Pons (tissue), 1 donor: ENCODE measurements at places on chromosomes 2 and 18.

DNA sequence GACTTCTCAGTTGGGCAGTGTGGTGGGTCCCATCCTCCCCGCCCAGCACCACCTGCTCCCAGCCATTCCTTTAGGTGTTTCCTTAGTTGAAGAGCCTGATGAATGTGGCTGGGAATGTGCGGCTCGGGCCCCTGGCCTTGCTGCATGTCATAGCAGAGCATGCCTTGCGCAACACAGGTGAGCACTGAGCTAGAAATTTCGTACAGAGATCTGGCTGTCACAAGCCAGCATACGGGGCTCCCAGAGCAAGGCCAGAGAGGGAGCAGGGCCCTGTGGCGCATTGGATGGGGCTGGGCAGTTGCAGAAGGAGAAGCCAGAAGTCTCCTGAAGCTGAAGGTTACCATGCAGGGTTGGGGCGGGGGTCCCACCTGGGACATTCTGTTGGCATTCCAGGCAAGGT is 129.7 kb downstream of the WDSUB1 start:
- DNase-seq = no peak

DNA sequence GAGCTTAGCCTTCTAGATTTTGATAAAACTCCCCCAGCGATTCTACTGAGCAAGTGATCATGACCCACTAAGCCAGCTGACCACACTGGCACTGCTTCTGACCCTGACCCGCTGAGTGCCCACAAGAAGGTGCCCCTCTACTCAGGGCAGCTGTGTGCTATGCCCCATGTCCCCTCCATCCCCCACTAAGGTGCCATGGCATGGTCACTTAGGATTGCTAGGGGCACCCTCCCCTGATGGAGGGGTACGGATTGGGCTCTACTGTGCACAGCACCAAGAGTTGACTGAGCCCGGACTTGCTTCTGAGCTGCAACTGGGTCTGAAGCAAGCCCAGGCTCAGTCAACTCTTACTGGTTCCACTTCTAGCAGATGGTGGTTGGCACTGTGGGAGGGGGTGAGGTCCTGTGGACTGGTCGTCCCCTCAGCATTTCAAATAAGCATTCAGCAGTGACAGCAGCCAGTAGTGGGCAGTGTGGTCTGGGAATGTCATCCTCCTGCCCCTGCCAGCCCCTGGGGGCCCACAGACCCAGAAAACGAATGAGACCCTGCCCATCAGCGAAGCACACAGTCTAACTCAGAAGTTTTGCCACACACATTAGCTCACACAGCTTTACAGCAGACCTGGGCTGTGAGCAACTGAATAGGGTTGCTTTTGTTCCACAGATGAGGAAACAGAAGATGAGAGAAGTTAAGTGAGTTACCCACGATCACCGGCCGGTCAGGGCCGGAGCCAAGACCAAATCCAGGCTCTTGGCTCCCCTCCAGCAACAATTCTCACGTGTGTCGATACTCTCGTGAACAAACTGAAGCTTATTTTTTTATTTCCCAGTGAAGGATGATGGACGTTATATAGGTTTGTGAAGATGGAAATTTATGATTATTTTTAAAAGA is 52.1 kb upstream of the FOSL2 start:
- DNase-seq = no peak

DNA sequence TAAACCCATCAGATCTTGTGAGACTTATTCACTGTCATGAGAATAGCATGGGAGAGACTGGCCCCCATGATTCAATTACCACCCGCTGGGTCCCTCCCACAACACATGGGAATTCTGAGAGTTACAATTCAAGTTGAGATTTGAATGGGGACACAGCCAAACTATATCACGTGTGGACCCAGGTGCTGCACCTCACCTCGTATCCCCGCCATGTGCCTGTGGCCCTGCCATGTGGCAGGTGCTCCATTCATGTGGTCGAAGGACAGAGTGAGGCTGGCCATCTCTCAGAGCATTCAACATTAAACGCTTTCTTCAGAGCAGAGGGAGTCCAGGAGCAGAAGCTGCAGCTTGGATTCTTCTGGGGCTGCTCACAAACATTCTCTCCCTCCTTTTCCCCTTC is 32.3 kb downstream of the MROH2A start:
- no peak for DNase-seq

DNA sequence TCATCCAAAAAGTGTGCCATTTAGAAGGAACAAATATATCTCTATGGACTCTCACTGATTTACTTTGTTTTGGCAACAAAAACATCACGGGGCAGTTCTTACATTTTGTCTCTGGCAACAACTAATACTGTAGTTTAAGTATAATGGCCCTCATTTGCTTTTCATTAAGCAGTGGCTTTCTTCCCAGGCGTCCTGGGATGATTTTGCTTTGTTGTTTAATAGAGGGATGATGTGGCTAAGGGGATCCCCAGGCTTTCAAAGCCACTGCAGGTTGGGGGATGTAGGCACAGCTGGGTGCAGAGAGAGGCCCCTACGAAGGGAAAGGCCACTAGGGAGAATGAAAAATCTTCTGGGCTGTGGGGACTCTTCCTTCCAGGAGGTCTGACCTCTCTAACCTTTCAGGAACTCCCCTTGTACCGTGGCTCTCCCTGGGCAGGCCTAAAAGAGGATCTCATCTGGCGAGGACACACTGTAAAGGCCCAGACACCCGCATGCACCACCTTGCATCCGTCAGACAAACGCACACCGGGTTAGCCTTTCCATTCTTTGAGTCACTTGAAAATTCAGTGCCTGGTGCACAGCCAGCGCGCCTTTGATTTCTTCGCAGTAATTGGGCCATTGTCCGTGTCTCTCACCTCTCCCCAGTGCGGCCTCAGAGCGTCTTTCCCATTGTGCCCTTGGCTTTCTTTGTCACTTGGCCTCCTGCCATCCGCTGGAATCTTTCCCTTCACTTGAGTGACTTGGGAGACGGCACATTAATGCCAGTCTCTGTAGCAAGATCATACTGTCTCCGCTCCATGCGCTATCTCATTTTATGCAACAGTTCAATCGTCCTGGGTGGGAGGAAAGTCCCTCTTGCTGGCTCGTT is 40.3 kb upstream of the AFF3 start:
- DNase-seq = no peak

- DNase-seq = no peak
Observed at GRCh38 chr2:180443888-180444287, 436.8 kb upstream of the CWC22 start.

GRCh38 chr18:38690626-38691025 is 1125.0 kb upstream of the CELF4 start:
- DNase-seq = no peak

- DNase-seq = no peak
Observed at GRCh38 chr2:224555823-224556366, 29.3 kb downstream of the CUL3 start.

DNA sequence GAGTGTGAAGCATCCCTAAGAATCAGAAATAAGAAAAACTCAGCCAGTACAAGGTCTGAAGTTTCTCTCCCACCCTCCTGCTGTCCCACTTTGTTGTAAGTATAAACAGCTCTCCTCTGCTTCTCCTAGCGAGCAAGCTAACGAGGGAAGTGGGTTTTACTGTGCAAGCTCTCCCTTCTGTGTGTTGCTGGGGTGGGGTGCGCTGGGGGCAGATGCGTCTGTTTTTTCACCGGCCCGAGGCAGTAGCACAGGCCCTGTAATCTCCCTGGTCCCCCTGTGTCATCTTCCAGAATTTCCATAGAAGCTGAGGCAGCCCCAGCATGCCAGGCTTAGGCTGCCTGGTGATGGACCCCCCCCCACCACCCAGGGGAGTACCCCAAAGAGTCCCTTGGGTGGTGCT is 9.4 kb upstream of the CXCR4 start:
- DNase-seq = no peak

DNA sequence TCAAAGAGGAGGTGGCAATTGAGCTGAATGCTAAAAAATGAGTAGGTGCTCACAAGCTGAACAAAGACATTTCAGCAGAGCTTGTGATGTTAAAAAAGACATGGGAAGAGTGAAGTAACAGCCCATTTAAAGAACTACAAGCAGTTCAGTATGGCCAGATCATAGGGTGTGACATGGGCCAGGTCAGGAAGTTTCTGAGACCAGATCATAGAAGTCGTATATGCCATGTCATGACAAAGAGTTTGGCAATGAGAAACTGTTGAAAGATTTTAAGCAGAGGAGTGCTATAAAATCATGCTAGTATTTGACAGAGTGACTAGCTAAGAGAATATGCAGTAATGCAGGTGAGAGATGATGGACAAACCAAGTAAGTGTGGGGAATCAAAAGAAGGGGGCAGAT is 7.3 kb upstream of the PELI1 start:
- no peak for DNase-seq

DNA sequence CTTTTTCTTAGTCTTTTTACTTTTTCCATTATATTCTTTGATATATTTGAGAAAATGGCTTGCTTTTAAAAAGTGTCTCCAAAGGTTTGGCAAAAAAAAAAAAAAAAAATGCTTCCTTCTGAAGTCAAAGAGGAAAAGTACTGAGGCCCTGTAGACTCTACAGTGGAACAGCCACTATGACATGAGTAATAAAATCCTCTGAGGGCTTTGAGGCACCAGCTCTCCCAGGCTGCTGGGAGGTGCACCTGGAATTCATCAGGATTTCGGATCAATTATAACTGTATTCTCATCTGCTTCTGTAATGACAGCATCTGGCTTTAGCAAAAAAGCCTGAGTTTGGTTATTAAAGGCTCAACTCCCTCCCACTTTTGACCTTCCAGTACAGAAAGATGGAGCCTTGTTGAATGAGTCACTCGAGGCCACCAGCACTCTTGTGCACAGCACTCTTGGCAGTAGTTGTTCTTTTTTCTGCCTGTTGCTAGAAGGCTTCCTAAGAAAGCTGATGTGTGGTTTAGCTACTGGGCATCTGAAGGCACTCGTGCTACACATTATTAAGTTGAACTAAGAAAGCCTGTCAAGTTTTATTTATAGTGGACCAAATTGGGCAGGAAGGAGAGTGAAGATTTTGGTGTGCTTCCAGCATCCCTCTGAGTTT is 131.3 kb downstream of the PRPF40A start:
- DNase-seq = peak; percentile 73

- no peak for DNase-seq
Observed at GRCh38 chr18:59276047-59276446, 2.8 kb upstream of the RAX start.

GRCh38 chr2:105714141-105714540 is 30.6 kb upstream of the NCK2 start:
- no peak for DNase-seq

DNA sequence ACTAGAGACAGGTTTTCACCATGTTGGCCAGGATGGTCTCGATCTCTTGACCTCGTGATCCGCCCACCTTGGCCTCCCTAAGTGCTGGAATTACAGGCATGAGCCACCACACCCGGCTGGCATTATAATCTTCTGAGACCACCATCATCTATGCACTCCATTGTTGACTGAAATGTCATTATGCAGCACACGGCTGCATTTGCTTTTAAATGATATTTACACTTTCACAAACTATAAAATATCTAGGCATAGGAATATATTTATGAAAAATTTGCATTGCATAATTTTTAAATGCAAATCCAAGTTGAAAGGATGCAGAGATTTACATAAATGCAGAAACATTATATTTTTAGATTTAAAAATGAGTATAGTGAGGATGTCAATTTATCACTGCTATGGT is 30.0 kb upstream of the ANKRD44 start:
- DNase-seq = no peak

DNA sequence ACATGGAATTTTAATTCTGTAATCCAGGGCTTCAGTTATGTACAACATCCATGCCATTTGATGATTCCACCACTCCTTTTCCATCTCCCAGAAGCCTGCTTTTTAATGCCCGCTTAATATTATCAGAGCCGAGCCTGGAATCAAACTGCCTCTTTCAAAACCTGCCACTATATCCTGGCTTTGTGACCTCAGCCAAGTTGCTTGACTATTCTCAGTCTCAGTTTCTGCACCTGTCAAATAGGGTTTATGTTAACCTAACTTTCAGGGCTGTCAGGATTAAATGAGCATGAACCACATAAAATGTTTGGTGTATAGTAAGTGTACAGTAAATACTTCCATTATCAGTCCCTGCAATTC is 108.7 kb downstream of the XRCC5 start:
- DNase-seq = no peak

DNA sequence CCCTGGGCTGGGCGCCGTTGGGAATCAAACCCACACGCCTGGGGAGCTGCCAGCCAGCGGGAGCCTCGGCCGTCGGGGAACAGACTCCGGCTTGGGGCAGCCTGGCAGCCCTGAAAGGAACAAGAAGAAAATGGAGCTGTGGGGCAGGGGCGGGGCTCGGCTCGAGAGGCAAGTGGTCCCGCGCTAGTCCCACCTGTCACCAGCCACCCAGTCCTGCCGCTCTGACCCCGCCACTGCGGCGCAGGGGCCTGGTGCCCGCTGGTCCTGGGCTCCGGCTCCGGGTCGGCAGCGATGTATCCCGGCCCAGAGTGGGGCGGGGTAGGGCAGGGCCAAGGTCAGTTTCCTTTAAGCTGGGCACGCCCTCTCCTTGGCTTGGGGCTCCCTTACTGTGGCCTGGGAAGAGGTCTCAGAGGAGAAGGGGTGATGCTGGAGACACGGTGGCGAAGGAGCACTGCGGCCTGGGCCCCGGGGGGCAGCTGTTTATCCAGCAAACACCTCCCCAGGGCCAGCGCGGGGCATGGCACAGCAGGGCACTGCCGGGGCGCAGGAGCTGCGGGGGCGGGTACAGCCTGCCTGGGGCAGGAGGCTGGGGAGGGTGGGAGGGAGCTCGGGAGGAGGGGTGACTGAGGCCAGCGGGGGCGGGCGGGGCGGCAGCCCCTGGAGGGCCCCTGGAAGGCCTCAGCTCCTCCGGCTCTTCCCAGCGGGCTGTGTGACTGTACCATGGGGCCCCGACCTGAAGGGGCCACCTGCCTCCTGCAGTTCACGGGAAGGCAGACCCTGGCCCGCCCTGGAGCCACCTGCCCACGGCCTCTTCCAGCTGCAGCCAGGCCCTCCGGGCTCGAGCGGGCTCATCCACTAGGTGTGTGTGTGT is 15.6 kb downstream of the ODC1 start:
- no peak for DNase-seq

GRCh38 chr2:23806201-23806600 is 120.7 kb downstream of the ATAD2B start:
- no peak for DNase-seq

DNA sequence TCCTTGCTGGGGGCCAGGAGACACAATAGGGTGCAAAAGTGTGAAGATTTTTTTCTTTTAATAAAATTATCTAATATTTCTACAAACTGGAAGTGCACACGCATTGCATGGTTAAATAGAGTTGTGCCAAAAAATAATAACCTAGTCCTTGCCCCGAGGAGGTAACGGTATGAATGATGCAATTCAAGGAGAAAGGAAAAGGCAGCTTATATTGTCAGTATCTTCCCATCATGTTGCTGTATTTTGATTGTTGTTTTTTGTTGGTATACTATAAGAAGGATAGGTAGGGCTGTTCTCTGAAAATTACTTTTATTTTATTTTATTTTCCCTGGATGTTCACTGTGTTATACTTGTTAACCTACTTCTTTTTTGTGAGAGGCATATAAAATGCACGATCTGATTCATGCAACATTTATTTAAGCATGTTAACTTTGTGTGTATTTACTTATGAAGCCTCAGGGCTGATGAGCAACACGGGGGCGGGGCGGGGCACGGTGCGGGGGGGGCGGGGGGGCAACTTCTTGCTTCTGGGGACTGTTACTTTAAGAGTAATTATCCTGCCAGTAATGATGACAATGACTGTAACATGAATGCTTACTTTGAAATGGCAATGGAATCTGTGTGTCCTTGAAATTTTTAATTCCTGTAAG is 118.6 kb downstream of the AQP4 start:
- DNase-seq = no peak

- no peak for DNase-seq
Observed at GRCh38 chr2:205115511-205115910, 566.8 kb upstream of the NRP2 start.

- no peak for DNase-seq
Observed at GRCh38 chr18:58241877-58242276, 197.9 kb downstream of the NEDD4L start.

GRCh38 chr2:175156534-175156933 is 11.5 kb downstream of the ATF2 start:
- DNase-seq = no peak
